ENCODE measurements at places on chromosomes 16 and 17. TPM values are rescaled to one million over a fixed set of nuclear protein-coding genes. Genes with fewer than 3 reads are reported as not detected.
A peak's percentile ranks its signal among the peaks of the same experiment; 100 is the strongest.

KRTAP4-5 gene
- not detected for total RNA-seq

GRCh38 chr17:45873728-45874127 lies 20.6 kb upstream of the MAPT start:
- no peak for DNase-seq

- DNase-seq: no peak
Observed at GRCh38 chr16:54266363-54266955, 20.1 kb downstream of the IRX3 start.

DNA sequence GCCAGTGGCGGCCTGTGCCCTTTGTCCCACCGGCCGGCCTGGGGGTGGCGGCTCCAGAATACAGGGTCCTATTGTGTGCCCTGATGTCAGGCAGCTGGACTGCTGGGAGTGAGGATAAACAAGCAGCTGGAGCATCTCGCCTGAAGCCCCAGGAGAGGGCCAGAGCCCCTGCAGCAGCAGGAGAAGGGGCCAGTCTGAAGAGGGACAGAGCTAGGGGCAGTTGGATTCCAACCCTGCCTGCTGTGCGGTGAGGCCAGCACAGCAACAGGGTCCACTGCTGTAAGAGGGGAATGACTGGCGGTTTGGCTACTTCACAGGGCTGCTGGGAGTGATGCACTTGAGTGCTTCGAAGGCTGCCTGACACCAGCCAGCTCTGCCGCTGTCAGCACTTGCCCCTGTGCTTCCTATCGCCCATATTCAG lies 25.0 kb downstream of the RAB11FIP4 start:
- DNase-seq: no peak

PROCA1 gene
- total RNA-seq: 2.0 TPM

GRCh38 chr17:54813896-54814295 lies 86.8 kb upstream of the TOM1L1 start:
- no peak for DNase-seq

DNA sequence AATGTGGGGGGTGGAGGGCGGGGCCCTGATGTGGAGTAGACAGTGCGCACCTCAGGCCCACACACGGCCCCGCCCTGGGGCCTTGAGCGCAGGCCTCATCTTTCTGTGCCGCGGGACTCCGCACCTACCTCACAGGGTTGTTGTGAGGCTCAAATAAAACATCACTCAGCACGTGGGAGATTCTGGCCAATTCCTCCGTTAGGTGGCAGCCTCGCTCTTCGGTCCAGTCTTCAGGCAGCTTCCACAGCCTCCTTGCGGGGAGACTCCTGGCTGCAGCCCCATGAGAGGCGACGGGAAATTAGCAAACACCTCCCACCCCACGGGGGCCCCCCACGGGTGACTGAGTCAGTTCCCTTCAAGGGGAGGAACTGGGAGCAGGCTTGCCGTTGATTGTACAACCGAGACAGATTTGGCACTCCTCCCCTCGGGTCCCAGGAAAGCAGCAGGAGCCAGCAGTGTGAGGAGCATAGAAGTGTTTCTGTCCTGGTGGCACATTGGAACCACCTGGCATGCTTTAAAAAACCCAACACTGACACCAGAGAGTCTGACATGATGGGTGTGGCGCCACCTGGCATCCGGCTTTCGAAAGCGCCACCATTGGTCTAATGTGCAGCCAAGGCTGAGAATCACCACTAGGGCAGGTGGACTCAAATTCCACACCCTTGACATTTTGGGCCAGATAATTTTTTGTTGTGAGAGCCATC lies 7.6 kb downstream of the MRM1 start:
- no peak for DNase-seq

MYH8 gene
- not detected for total RNA-seq

GRCh38 chr16:65793781-65794180 lies 572.7 kb upstream of the CDH5 start:
- no peak for DNase-seq

GRCh38 chr16:72727565-72727964 lies 320.4 kb downstream of the ZFHX3 start:
- DNase-seq: no peak

KRT24 gene
- total RNA-seq: not detected

KCNG4 gene
- total RNA-seq: not detected

- DNase-seq: no peak
Observed at GRCh38 chr17:33291248-33292200, 1.6 kb downstream of the ASIC2 start.

FNDC8 gene
- total RNA-seq: not detected

DNA sequence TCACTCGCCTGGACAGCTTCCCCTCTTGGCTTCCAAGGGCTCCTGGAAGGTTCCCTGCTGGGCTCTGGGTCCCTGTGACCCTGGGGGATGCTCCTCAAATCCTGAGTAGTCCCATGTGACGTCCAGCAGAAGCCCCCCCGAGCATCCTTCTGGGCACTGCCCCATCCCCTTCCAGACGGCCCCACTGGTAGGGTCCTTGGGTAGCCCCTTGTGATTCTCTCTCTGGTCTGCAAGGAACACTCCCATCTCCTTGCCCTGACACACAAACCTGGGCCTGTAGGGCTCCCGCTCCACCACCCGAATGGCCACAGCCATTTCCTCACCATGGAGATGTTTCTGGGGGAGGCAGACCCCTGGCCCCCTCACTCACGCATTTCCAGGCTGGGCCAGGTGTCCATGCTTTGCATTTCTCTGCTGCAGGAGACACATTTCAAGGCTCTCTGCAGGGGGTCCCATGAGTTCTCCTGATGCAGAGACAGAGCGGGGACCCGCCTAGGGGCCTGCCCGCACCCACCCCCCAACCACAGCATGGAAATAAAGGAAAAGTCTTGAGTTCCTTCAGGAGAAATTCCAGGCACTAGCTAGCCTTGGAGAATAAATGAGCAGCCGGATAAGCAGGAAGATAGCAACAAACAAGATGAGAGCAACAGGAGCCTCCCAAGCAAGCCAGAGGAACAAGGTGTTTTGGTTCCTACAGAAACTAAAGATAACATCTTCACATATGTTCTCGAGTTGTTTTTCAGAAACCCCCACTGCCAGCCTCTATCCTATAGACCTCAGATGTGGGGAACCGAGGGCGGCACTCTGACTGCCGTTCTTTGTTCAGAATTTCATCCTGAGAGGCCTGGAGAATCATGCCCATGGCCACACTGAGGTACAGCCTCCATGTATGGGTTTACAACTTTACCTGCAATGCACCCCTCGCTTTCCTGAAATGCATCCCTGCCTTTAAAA lies 128.8 kb downstream of the MGAT5B start:
- DNase-seq: no peak

DNA sequence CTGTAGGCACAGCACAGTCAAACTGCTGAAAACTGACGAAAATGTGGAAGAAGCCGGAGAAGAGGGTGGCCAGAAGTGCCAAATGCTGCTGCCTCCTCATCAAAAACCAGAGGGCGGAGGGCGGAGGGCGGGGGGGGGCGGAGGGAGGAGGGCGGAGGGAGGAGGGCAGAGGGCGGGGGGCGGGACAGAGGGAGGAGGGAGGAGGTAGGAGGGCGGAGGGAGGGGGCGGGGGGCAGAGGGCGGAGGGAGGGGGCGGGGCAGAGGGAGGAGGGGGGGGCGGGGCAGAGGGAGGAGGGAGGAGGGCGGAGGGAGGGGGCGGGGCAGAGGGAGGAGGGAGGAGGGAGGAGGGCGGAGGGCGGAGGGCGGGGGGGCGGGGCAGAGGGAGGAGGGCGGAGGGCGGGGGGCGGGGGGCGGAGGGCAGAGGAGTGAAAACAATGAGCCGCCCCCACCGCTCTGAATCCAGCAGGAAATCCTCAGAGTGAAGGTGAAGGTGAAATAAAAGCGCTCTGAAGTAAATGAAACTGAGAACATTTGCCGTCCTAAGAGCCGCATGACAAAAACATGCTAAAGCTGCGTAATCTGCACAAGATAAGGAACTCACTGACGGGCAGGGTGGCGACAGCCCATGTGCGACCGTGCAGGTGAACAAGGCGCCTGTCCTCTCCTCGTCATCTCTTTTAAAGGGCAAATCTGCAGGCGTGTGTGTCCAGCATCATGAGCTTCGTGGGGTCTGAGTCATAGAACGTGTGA lies 22.6 kb upstream of the CBFA2T3 start:
- no peak for DNase-seq

GRCh38 chr17:65254166-65254565 lies 117.0 kb downstream of the RGS9 start:
- DNase-seq: peak; percentile 48

ACSM2A gene
- not detected for total RNA-seq

DNA sequence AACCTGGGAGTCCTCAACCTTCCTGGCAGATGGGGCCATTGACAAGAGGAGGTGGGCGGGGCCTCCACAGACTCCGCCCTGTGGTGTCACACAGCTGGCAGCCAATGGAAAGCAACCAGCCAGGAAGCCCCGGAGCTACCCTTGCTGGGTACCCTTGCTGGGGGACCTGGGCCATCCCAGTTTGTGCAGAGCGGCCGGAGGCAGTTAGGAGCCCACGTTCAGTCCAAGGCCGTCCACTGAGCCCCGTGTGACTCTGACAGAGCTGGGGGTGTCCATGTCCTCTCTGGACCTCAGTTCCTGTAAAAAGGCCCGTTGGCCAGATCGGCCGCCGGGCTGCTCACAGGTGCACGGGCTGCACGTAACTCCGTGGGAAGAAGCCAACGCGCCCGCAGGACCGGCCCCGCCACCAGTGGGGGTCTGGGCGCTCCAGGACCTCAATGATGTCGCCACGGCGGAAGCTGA lies 17.1 kb upstream of the FAM83G start:
- no peak for DNase-seq

HBA1 gene
- total RNA-seq: not detected

DNA sequence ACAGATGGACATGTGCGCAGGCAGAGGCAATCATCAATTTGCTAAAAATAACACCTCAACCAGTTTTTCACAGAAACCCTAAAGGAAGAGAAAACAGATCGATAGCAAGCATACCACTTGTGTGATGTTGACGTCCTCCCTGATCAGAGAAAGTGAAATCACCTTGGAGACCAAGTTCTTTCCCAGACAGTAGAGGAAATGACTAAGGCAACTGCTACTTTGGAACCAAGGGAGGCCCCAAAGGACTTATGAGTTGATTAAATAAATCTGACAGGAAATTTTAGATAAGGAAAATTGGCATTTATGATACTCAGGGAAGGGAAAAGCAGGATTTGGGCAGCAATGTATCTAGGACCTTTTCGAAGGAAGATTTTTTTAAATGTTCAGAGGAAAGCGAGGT lies 267.1 kb upstream of the ASIC2 start:
- peak; percentile 18 for DNase-seq

CDRT15L2 gene
- not detected for total RNA-seq

GRCh38 chr17:4747847-4748246 lies 8.1 kb upstream of the CXCL16 start:
- DNase-seq: no peak

FOXO3B gene
- total RNA-seq: 2.2 TPM

SLC12A3 gene
- not detected for total RNA-seq

- DNase-seq: no peak
Observed at GRCh38 chr16:11535494-11535893, 51.2 kb downstream of the LITAF start.

- peak; percentile 58 for DNase-seq
Observed at GRCh38 chr17:11644265-11645212, 46.3 kb downstream of the DNAH9 start.

Measured in A172 (cell line).